Naive B cell (primary cell): ENCODE measurements at places on chromosomes 2 and 18. TPM values are rescaled to one million over a fixed set of nuclear protein-coding genes. Genes with fewer than 3 reads are reported as not detected.
A peak's percentile ranks its signal among the peaks of the same experiment; 100 is the strongest.

The ITGB6 gene
- not detected for polyA plus RNA-seq

DNA sequence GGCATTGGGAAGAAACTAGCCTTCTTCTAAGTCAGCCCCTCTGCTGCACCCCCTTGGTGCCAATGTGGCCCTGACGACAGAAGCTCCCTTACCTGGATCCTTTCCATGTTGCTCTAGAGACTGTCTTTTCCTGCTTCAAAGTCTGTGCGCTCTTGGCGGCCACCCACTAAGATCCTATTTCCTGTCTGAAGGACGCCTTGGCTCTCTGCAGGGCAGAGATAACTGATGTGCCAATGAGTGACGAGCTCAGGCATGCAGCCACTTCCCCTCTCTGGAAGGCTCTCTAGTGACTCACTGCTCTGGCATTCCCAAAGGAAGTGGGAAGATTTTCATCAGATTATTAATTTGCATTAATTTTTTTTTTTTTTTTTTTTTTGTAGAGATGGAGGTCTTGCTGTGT, 273.5 kb downstream of the CDH20 start:
- no peak for DNase-seq
- H3K4me1 ChIP-seq = no peaks in the 10 kb centered on the region
- H3K4me3 ChIP-seq = no peak overlapping the region
- no peak overlapping the region for H3K27ac ChIP-seq
- no peaks in the 10 kb centered on the region for H3K36me3 ChIP-seq

DNA sequence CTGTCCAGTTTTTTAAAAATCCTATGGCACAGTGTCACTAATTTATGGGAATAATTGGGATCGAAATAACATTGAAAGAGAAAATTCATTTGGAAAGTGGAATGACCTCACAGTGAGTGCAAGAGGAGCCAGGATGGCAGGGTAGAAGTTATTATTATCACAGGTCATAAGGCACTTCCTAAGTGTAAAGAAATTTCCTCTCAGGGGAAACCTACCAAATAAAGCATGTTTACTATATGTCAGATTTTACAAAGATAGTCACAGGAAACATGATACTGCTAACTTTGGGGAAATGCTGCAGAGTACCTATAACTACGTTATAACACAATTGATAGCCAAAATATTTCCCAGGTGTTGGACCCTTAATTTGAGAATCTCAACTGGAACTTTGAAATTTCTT, 226.3 kb upstream of the SMAD7 start:
- H3K4me3 ChIP-seq = peak overlapping the region; percentile 43
- no peaks in the 10 kb centered on the region for H3K36me3 ChIP-seq
- H3K4me1 ChIP-seq = peaks cover 24% of the 10 kb centered on the region
- H3K27ac ChIP-seq = no peak overlapping the region
- no peak for DNase-seq

The RAD51AP2 gene
- not detected for polyA plus RNA-seq
